ENCODE measurements at places on chromosomes 3 and 15.

DNA sequence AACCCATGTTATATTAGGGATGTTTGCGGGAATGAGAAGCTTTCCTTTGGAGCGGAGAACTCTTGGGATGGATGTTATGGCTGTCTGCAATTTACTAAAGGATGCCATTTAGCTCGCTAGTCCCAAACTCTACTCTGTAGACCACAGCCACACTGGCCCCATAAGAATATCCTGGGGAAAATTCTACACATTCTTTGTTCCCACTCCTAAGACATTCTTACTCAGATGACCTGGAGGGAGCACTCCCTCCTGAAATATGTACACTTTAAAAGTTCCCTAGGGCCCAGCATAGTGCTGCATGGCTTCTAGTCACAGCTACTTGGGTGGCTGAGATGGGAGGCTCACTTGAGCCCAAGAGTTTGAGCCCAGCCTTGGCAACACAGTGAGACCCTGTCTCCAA lies 288.7 kb upstream of the RORA start:
- peak; percentile 58 for DNase-seq

GRCh38 chr3:68893600-68894239 lies 38.6 kb downstream of the TAFA4 start:
- DNase-seq, result peak; percentile 35

DNA sequence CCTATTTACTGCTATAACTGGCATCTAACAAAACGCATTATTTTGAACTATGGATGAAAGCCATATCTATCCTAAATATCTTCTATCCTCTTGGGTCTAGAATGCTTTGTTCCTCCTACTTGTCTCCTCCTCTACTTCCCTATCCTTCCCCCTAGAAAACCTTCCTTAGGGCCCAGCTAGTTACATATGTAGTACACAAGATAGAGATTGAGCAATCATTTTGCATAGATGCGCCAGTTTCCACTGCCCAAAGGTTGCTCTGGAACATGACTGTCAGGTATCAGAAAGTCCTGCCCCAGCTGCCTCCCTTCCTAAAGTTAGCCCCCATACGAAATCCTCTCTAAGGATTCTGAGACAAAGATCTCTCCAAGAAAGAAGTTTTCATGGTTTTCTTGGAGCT lies 55.1 kb downstream of the GPR160 start:
- DNase-seq, result no peak

- DNase-seq, result no peak
Measured at GRCh38 chr3:111238885-111239284, 167.3 kb downstream of the NECTIN3 start.

DNA sequence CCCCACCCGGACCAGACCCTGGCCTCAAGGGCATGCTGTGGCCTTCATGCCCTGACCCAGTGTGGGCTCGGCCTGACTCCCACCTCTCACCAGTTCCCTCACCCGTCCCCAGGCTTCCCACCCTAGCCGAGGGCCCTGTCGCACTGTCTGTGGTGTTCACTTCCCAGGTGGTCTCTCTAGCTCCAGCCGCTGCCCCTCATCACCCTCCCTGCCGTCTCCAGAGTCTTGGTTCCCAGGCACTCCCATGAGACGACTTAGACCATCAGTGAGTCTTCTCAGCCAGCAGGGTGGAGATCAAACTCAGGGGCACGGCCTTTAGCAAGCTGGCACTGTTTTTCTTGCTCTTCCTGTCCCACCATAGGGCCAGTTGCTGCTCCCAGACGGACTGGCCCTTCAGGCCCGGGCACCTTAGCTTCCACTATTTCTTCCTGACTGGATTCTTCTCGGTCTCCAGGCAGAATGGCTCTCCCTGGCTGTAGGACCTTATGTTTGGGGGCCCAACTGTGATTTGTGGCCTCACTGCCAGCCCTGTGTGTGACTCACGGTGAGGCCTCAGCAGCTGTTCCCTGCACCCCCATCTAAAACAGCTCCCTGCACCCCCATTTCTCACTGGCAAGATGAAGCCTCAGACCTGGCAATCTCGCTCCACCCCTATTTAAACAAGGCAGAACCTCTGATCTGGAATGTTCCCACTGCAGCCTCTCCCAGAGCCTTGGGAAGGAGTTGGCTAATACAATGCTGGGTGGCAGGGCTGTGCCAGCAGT lies 9.4 kb upstream of the PCSK6 start:
- no peak for DNase-seq

- no peak for DNase-seq
Measured at GRCh38 chr15:64901141-64901540, 10.6 kb upstream of the ANKDD1A start.

DNA sequence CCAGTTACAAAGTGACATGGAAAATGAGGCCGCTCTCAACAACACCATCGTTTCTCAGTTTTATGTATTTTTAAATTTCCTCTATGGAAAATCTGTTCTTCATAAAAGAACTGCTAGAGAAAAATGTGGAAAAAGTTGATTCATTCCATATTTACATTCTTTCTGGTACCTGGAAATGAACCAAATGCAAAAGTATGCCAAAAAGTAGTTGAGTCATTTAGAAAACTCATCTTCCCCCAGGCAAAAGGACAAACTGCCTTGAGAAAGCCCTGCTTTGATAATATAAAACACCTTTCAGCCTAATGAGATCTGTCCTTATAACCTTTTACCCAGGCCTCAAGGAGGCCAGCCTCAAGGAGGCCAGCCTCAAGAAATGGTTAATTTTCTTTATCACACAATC lies 283.0 kb upstream of the VEPH1 start:
- peak; percentile 97 for DNase-seq

GRCh38 chr3:186775999-186776398 lies 7.4 kb upstream of the EIF4A2 start:
- DNase-seq, result no peak

DNA sequence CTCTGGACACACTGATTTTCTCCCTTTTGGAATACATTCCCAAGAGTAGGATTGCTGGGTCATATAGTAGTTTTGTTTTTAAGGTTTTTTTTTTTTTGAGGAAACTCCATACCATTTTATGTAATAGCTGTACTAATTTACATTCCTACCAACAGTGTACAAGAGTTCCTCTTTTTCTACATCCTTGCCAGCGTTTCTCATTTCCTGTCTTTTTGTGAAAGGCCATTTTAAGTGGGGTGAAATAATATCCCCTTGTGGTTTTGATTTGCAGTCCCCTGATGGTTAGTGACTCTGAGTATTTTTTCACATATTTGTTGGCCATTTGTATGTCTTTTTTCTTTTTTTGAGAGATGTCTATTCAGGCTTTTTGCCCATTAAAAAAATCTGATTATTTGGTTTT lies 1205.5 kb downstream of the ROBO1 start:
- no peak for DNase-seq

GRCh38 chr3:152779653-152780052 lies 55.3 kb upstream of the P2RY1 start:
- peak; percentile 77 for DNase-seq

- peak; percentile 42 for DNase-seq
Measured at GRCh38 chr3:71591101-71591500, 7.6 kb upstream of the FOXP1 start.

DNA sequence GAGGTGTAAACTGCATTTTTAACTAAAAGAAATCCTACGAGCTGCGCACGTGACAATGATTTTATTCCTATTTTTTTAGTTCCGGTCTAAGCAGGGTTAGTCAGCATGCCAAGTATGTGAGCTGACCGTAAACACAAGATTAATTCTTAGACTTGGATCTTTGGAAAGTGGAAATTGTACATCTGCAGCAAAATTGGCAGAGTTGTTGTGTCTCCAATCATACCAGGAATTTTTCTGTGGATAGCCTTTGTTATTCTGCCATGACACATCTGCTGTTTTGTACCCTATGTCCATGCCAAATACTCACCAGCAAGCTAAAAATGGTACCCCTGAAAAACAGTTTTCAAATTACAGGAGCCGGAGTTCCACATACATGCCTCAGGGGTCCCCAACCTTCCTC lies 562.5 kb downstream of the UNC13C start:
- DNase-seq, result no peak

GRCh38 chr3:13477943-13478342 lies 2.2 kb upstream of the HDAC11 start:
- no peak for DNase-seq

GRCh38 chr3:80275120-80275519 lies 507.3 kb upstream of the ROBO1 start:
- DNase-seq, result no peak

GRCh38 chr3:86785386-86785785 lies 205.6 kb downstream of the VGLL3 start:
- DNase-seq, result peak; percentile 66

DNA sequence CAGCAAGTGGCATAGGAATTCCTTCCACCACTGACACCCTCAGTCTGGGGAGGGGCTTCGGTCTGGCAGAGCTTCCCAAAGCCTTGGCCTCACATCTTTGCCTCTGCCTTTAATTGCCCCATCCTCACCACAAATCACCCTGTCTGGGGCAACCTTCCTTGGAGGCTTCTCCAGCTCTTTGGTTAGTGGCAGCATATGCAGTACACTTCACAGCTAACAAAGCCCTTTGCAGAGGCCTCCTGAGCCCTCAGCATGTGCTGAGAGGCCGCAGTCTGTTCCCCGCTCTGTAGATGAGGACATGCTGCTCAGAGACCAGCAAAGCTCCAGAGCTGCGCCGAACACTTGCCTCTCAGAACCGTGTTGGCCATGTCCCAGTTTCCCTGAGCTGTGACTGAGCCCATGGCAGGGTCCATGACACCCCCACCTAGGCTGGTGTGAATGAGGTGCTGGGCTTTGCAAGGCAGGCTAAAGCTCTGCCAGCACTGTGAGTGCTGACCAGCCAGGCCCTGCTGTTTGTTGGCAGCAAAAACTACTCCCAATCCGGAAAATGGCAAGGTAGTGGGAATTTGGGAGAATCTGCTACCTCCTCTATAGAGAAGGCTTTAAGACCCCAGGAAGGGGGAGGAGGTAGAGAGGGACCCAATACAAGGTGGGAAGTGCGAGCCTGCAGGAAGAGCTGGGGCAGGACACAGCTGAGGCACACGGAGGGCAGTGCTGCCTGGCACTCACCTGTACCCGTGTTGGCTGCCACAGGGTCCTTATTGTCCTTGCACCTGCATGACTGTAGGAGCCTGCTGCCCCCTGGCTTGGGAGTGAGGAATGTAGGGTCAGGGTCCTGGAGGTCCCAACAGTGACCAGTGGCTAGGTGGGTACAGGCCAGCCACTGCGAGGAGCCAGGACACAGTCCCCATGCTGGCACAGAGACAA lies 8.4 kb upstream of the KLF15 start:
- DNase-seq, result no peak

DNA sequence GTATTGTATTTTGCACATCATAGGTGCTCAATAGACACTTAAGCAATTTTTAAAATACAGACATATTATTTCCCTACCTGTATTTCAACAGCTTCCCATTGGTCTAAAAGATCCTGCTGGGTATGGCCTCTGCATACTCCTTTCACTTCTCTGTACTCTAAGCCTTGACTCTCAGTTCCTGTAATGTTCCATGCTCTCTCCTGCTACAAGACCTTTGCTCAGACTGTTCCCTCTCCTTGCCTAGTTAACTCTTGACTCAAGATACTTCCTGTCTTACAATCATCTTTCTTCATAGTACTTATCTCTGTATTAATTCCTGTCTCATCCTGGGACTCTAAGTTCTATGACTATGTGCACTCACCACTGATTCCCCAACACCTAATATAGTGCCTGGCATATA lies 1.7 kb downstream of the SCN11A start:
- DNase-seq, result no peak

DNA sequence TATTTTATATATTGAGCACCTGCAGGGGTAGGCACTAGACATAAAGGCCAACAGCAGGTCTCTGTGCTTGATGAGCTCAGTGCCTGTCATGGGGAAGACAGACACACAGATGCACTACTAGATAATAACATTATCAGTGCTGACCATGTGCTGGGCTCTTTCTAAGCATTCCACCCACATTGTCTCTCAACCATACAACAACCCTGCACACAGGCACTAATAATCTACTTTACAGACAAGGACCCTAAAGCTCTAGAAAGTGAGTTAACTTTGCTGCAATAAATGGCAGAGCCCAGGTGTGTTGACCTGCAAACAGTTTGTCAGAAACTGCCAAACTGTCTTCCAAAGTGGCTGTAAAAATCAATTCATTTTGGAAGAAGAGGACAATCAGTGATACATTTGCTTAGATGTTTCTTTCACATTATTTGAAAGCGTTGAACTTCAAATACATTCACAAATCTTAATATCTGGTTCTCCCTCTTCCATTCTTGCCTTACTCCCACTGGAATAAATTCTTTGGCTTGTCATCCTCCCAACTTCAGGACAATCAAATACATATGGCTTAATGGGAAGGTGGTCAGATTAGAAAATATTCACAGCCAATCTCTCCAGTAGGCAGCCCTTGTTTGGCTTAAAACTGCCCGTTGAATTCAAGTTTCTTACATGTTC lies 11.0 kb upstream of the PP2D1 start:
- DNase-seq, result no peak

DNA sequence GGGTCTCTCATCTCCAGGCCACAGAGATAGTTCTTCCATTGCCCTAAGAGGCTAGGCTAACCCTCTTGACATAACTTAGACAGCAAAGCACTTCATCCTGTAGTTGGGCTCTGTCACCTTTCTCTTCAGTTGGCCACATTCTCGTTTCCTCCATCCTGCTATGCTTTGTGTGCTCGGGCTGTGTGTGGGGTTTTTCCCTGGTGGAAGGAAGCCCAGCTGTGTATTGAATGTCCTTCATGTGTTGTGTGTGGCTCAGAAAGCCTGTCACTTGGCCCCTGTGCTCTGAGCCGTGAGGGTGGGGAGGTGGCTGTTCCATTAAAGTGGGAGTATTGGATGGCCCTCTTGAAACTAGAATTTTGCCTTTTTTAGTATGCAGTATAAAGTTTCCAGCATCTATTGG lies 8.8 kb upstream of the EXOG start:
- no peak for DNase-seq

DNA sequence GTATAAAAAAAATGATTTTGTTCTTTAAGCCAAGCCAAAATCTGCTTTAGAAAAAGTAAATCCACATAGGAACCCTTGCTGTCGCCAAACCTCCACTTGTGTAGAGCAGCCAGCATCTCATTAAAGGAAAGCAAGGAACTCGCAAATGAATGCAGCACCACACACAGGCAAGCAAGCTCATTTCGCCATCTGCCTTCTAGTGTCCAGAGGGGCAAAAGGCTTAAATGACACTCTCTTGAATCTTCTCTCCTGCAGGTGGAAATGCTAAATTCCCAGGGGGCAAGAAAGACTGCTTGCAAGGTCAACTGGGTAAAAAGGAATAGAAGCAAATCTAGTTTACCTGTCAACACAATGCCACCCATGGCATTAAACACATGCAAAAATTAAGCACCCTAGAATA lies 2.4 kb downstream of the MB21D2 start:
- DNase-seq, result peak; percentile 70

GRCh38 chr15:41465822-41466421 lies 27.8 kb upstream of the ITPKA start:
- DNase-seq, result peak; percentile 54

- DNase-seq, result peak; percentile 67
Measured at GRCh38 chr3:100072326-100073048, 41.8 kb downstream of the FILIP1L start.

DNA sequence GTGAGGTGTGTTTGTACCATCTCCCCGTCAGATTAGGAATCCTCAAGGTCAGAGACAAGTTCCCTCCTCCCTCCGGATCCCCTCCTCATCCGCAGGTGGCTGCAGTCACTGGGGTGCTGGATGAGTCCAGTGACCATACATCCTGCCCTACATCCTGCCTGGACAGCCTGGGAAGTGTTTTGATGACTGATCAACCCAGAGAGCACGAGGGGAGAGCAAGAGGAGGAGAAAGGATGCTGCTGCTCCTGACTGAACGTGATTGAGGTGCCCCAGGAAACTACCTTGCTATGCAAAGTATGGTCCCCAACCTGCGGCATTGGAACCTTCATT lies 65.1 kb downstream of the SLC12A8 start:
- no peak for DNase-seq
